Naive thymus-derived CD4-positive, alpha-beta T cell (primary cell): ENCODE measurements at places on chromosomes 5 and 9. TPM values are rescaled to one million over a fixed set of nuclear protein-coding genes. Genes with fewer than 3 reads are reported as not detected.
A peak's percentile ranks its signal among the peaks of the same experiment; 100 is the strongest.

The SPINK4 gene
- not detected for total RNA-seq

The DNAJC25 gene
- 4.8 and 6.0 TPM in 2 replicates for total RNA-seq

GRCh38 chr5:39253196-39253595, 33.8 kb upstream of the FYB1 start:
- DNase-seq, result no peak

GRCh38 chr5:72130351-72130761, 23.1 kb downstream of the MAP1B start:
- DNase-seq, result no peak

GRCh38 chr5:76836585-76836984, 13.2 kb upstream of the S100Z start:
- DNase-seq, result no peak

- DNase-seq, result no peak
Observed at GRCh38 chr5:10423022-10423421, 18.7 kb upstream of the ROPN1L start.

DNA sequence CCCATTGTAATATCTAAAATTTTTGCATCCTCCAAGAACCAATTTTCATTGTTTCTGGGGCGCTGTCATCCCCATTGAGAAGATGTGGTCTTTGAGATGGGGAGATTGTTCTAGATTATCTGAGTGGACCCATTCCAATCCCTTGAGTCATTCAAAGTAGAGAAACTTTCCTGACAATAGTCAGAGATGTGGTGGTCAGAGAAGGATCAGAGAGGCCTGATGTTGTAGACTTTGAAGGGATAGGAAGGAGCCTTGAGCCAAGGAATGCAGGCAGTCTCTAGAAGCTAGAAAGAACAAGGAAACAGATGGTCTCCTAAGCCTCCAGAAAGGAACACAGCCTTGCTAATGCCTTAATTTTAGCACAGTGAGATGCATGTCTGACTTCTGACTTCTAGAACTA, 80.4 kb downstream of the TEK start:
- DNase-seq, result no peak

DNA sequence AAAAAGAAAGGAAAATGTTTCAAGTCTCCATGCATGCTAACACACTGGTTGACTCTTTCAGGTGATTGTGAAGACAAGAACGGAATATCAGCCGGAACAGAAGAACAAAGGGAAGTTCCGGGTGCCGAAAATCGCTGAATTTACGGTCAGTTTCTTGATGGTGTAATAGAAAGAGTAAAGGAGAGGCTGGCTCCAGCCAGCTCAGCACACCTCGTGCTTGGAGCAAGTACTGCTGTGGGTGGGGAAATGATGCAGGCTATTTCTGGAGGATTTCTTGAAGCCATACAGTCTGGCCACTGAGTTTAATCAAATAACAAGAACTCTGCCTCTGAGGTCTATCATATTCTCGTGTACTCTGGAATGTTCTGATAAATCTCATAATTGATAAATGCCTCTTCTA, 18.7 kb downstream of the NSG2 start:
- no peak for DNase-seq

- DNase-seq, result no peak
Observed at GRCh38 chr5:81134066-81134465, 99.1 kb upstream of the CKMT2 start.

DNA sequence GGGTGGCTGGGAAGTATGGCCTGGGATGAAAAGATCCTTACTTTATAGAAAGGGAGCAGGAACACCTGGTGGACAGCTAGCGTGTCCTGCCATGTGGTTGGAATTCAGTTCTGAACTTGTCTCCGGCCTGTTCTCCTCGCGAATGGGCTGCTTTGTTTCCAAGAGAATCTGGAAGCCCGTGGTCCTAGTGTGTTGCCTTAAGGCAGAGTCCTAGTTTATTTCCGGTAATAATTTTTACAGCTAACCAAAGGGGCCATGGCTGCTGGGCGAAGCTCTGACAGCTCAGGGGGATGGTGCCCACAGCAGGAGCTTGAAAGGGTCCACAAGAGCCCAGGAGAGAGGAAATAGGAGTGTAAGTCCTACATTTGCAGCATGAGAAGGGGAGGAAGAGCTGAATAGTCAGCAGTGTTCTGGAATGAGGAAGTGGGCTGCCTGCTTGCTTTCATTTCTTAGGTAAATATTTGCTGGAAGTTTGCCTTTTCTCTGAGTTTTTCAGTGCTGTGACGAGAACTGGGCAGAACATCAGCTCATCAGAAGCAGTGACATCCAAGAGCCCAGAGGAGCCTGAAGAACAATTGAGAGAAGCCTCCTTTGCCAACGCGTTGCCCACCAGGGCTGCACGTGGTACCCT, 13.1 kb upstream of the IGFBPL1 start:
- DNase-seq, result no peak

DNA sequence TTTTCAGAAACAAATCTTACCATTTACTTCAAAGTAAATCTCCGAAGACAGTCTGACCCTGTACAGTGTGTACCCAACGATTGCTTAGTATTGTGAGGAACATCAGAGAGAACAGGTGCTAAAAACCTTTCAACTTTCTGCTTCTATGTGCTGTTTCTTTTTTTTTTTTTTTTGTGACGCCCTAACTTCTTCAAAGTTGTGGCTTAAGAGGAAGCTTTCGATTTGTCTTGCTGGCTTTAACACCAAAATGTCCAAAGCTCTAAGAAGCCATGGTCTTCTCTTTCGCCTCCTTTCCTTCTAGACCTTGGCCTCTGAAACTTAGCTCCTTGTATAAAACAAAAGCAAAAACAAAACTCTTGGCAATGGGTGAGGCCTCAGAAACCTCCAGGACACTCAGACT, 1.2 kb downstream of the TNFSF8 start:
- peak; percentile 71 for DNase-seq

DNA sequence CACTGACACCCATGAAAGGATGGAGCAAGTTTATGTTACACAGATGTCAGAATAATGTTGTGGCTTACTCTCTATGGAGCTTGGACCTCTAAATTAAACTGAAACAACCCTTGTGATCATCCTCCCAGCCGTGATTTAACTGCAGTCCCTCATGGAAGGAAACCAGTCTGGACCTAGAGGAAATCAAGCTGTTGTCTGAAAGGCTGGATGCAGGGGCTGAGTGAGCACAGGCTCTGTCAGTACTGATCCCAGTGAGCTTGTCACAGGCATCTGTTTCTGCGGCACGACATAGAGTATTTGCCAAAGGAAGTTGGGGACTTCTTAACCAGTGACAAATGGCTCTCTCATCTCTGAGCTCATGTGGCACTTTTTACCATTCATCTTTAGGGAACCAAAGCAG, 282.9 kb upstream of the MAP3K1 start:
- DNase-seq, result peak; percentile 9

The IL12B gene
- total RNA-seq, result not detected

The GMCL2 gene
- total RNA-seq, result not detected

The GKAP1 gene
- 16.2 TPM for total RNA-seq
